ENCODE measurements at places on chromosomes 5 and 9.

DNA sequence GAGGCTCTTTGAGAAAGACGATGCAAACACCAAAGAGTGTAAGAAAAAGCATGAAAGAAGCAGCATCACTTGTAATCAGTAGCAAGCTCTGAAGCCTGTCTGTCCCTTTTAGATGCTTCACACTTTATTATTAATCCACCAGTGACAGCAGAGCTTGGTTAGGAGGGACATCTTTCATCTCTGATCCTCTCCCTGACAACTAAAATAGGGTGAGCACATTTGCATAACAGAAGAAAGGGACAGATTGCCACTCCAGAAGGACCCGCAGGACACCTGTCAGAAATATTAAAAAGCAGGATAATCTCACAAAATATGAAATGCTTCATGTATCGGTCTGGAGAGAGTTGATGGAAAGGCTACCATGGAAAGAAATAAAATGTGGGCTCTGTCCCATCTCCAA is 71.4 kb upstream of the MAP1B start:
- no peak for DNase-seq

DNA sequence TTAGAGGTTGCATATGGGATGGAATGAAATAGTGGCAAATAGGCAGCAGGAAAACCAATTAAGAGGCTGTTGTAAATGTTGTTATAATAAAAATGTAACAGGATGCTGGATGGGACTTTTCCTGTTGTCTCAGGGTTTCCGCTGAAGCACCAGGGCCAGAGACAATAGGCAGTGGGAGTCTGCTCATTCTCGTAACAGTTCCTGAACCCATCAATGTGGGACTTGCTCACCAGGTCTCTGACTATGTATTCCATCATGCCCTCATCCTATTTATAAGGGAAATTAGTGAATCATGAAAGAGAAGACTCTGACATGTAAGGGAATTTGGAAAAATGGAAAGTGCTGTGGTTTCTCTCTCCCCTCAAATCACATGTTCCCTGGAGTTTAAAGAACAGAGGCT is 23.5 kb upstream of the SSBP2 start:
- no peak for DNase-seq

GRCh38 chr5:143033535-143034250 is 263.5 kb downstream of the ARHGAP26 start:
- peak; percentile 91 for DNase-seq

DNA sequence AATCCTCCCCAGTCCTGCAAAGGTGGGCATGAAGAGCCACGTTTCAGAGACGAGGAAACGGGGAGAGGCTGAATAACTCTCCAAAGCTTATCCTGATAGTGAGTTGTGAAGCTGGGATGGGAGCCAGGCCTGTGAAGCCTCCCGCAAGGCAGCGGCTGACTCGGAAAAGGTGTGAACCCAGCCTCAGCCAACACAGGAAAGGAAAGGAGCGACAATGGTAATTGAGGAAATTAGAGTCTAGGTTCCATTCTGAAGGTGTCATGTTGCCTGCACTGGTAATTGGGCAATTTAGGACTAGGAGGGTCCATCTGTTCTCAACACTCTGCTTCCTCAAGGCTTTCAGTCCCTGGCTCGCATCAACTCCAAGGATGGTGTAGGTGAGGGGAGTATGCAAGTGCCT is 83.4 kb downstream of the LIFR start:
- DNase-seq: no peak

DNA sequence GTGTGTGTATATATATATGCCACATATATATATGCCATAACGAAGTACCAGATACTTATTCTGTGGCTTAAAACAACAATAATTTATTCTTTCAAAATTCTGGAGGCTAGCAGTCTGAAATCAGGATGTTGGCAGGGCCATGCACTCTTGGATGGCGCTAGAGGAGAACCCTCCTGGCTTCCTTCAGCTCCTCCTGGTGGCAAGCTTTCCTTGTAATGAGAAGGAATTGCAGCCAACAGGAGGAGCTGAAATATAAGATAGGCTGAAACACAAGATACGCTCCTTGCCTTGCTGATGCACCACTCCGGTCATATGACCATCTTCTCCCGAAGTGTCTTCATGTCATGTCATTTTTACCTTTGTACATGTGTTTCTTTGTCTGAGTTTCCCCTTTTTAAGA is 368.1 kb upstream of the CTNND2 start:
- DNase-seq: no peak

GRCh38 chr5:166356096-166356495 is 1935.3 kb upstream of the WWC1 start:
- DNase-seq: no peak

DNA sequence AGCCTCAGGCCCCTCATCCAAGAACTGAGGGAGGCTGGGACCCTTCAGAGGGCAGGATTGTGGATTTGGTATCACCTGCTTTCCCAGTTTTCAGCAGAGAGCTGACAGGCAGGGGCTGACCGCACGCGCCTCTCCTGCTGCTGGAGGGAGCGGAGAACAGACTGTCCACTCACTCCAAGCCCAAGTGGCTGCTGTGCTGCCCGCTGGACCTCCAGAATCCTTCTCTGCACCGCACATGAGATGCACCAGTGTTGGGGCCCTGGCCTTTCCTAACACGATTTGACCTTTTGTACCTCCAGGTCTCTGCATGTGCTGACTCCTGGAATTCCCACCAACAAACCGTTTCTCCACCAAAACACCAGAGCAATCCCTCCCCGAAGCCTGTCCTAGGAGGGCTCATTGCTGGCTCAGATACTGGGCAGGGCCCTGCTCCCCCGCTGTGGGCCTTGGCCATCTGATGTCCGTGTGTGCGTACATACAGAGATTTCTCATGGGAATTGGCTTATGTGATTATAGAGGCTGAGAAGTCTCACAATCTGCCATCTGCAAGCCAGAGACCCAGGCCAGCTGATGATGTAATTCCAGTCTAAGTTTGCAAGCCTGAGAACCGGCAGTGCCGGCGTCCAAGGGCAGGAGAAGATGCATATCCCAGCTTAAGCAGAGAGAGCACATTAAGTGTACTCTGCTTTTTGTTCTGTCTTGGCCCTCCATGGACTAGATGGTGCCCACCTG is 141.7 kb downstream of the GADD45G start:
- peak; percentile 81 for DNase-seq

- no peak for DNase-seq
These were observed 79.5 kb upstream of the HAPLN1 start for GRCh38 chr5:83800201-83800600.

All from fibroblast of skin of scalp (primary cell).